Caki2 (cell line): ENCODE measurements at places on chromosomes 5 and 9. TPM values are rescaled to one million over a fixed set of nuclear protein-coding genes. Genes with fewer than 3 reads are reported as not detected.
A peak's percentile ranks its signal among the peaks of the same experiment; 100 is the strongest.

DNA sequence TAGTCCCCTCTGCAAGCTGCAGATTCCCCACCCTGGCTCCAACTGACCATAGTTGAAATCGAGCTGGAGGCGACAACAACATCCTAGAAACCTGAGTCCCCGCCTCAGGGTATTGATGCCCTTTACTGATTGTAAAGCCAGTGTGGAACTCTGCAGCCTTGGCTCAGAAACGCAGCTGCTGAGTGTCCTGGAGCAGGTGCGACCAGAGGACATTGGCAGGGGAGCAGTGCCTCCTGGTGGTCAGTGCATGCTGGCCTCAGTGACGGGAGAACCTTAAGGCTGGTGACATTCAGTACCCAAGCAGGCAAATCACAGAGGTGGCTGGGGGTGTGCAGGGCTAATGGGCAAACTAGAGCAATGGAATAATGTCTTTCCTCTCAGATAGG lies 20.4 kb upstream of the ZNF354B start:
- peak; percentile 21 for DNase-seq

- no peak for DNase-seq
Observed at GRCh38 chr9:96126321-96126881, 175.6 kb downstream of the HSD17B3 start.

DNA sequence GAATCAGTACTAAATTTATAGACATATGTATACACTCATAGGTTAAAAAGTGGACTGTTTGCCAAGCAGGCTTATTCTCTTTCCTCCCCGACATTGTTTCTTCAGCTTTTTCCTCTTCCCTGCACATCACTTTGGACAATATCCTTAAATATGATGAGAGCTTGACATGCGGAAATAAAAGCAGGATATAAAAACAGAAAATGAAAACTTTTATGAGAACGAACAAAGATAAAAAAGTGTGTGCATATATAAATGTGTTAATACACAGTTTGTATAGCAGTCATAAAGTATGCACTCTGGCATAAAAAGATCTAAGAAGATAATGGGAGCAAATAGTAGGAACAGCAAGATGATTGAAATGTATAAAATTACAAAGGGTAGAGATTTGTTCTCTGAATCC lies 86.4 kb upstream of the IFNE start:
- DNase-seq, result no peak

PCDHGA3 gene
- total RNA-seq, result not detected in 2 replicates

PLPP7 gene
- 1.7 TPM in 1 of 2 replicates, not detected in the other for total RNA-seq

GRCh38 chr5:53438486-53439472 lies 41.6 kb upstream of the FST start:
- no peak for DNase-seq

DNA sequence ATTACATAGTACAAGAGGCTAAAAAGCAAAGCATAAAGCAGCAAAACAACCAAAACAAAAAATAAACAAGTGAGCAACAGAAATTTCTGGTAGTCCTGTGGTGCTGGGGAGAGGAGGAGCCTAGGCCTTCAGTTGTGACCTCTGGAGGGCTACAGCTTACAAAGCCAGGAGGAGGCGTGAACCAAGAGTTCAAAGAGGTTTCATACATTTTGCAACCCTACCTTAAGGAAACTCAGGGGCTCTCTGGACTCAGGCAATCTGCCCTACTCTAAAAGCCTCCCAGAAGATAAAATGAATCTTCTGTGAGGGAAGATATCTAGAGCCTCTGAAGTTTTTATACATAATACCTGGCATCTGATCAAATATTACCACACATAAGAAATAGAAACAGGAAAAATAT lies 187.4 kb downstream of the AGTPBP1 start:
- no peak for DNase-seq

DNA sequence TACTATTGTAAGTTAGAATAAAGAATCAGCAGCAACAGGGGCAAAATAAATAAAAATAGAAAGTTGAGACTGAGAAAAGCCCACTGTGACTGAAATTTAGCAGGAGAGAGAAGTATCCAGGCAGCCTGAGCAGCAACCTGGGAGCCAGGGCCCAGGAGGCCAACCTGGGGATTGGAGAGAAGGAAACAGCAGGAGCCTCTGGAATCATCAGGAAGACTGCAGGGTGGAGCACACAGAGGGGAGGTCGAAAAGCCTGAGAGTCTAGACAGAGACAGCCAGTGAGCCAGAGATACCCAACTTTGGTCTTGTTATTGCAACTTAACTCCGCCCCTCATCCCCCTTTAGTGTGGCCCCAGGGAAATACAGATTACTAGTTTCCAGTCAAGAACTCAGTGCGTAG lies 98.6 kb downstream of the SLC1A3 start:
- no peak for DNase-seq

SLC23A1 gene
- 0.06 and 3.9 TPM in 2 replicates for total RNA-seq

DNA sequence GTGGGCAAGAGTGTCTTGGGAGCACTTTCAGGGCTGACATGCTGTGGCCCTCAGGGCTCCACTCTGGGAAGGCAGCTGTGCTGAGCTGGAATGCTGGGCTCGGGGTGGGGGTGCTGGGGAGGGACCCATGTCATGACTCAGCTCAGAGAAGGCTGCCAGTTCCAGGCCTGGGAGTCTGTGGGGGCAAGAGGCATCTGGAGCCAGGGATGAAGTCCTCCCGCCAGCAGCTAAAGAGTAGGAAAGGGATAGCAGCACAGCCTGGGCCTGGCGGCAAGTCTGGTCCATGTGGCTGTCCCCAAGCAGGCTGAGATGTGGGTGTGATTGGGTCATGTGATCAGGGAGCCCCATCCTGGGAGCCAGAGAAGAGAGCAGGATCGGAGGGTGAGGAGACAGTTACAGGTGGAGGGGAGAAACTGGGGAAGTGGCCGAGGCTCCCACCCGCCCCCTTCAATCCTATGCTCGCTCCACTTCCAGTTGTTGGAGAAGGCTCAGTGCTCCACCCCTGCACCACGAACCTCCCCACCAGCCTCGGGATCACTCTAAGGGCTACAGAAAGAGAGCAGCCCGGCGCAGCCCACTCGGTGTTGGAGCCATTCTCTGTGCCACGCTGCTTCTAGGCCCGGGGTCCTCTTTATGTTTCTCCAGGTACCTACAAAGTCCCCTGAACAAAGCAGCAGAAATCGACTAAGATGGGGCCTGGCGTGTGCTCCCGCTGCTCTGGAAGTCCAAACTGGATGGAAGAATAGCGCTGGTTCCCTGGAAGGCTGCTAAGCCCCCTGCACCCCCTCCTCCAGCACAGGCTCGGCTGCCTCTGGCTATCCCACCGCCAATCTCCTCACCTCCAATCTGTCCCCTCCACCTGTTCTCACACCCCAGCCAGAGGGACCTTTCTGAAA lies 12.0 kb downstream of the PDGFRB start:
- peak; percentile 55 for DNase-seq

PCDHGA1 gene
- total RNA-seq, result 0.07 TPM in 1 of 2 replicates, not detected in the other

GRCh38 chr5:127519527-127519926 lies 2.1 kb downstream of the PRRC1 start:
- DNase-seq, result no peak

PCDHA12 gene
- total RNA-seq, result not detected in 2 replicates

USP20 gene
- total RNA-seq, result 13.5 and 26.4 TPM in 2 replicates

DNA sequence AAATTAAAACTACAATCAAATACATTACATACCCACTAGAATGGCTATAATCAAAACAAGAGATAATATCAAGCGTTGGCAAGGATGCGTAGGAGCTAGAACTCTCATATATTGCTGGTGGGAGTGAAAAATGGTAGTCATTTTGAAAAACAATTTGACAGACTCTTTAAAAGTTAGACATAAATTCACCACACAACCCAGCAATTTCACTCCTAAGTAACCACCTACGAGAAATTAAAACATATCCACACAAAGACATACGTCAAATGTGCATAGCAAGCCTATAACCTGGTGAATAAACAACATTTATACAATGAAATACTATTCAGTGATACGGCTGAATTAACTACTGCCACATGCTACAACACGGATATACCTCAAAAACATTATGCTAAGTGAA lies 44.7 kb downstream of the GKAP1 start:
- DNase-seq, result no peak

DNA sequence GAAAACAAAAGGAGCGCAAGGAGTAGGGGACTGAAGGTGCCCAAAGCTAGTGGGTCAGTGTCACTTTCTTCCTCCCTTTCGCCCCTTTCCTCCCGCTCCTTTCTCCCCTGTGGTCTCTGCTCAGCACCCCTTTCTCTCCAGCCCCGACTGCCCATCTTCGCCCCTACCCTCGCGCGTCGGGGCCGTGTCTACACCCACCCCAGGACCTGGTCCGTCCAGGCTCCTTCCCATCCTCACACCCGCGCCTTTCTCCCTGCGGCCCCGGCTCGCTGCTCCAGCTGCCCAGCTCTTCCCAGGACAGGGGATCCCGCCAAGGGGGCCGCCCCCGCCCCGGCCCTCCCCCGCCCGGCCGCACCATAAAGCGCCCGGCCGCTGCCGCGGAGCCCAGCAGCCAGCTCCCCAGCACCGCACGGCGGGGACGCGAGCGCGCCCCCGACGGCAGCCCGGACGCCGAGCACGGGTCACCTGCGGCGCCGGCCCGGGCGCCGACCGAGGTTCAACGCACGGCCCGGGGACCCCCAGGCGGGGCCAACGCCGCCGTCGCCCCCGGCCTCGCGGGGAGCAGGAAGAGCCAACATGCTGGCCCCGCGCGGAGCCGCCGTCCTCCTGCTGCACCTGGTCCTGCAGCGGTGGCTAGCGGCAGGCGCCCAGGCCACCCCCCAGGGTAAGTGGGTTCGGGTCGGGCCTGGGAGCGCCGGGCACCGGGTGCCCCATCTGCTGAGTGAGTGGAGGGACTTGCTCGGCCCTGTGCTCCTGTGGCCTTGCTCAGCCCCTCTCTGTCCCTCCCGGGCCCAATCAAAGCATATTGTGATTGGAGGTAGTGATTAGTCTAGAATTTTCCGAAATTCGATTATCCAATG lies at the start of gene THBS4:
THBS4 (plus strand) TSS at position 387 of the 860 bp plus-strand sequence; CDS start at position 577, 190 bp downstream.
- no peak for DNase-seq

GRCh38 chr5:71537687-71538086 lies 49.5 kb upstream of the MCCC2 start:
- no peak for DNase-seq

- no peak for DNase-seq
Observed at GRCh38 chr5:78738693-78739300, 90.2 kb upstream of the LHFPL2 start.
